Right ventricle myocardium inferior (tissue), 1 donor: ENCODE measurements at places on chromosomes 3 and 15. TPM values are rescaled to one million over a fixed set of nuclear protein-coding genes. Genes with fewer than 3 reads are reported as not detected.

- DNase-seq = no peak
Measured at GRCh38 chr15:85545752-85546151, 165.3 kb downstream of the AKAP13 start.

DNA sequence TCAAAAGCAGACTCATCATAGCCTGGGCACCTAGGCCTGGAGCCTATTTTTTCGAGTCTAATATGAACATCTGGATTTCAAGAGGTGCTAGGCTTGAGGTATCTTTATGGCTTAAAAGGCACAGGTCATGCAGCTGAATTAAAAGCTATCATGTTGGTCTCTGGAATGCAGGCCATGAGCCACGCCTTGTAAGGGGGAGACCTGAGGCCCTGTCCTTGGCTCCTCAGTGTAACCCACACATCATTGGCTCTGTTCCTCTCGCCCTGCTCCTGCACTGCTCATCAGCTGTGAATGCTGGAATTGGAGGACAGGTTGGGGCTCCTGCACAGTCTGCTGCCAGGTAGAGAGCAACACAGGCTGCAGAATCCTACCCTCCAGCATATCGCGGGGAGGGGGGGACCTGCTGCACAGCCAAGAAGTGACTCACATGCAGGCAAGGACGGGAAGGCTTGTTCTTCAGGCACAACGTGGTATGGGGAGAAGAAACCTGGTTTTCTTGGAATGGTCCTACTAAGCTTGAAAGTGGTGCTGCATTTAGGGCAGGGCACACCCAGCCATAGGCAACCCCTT is 146.0 kb downstream of the CHST2 start:
- no peak for DNase-seq

Gene PSMA4
- 118 TPM for total RNA-seq

Gene C3orf22
- total RNA-seq = not detected

Gene PLA2G4E
- total RNA-seq = 0.05 TPM

Gene SAMMSON
- not detected for total RNA-seq

Gene DPPA2
- total RNA-seq = not detected

Gene CADM2
- total RNA-seq = 0.76 TPM

DNA sequence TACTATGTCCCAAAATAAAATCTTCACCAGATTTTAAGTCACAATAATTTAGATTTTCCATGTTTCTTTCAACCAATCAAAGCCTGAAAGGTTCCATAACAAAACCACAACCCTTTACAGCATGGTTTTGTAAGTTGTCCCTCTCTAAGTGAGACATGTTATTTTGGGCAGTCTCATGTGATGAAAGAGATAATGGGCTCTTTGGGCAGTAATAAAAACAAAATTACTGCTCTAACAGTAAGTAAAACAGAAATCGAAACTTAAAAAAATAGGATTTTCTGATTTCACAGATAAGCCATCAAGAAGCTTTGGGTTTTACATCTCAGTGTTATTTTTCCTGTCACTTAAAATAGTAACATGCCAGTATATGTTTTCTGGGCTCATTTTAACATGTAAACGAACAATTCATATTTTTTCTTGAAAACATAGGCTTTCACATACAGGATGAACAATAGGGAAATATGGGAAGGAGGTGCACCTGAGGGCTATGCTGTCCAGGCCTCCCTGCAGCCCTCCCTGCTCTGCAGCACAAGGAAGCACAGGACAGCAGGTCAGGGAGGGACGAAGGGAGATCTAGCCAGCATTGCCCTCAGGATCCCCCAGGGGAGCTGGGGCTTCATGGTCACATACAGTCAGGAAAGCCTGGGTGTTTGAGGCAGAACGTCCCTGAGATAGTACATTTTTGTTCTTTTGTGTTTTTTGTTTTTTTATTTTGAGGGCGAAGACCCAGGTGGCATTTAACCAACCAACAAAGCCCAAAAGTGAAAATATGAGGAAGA is 157.4 kb downstream of the SHOX2 start:
- DNase-seq = no peak
